ENCODE measurements at places on chromosomes 12 and 14. TPM values are rescaled to one million over a fixed set of nuclear protein-coding genes. Genes with fewer than 3 reads are reported as not detected.

ANO4 gene
- 0.56 TPM for total RNA-seq

SOAT2 gene
- total RNA-seq, result not detected

PTGDR gene
- total RNA-seq, result 0.74 TPM

RIMBP2 gene
- 1.6 TPM for total RNA-seq

TMPRSS12 gene
- total RNA-seq, result not detected

FAM181A gene
- total RNA-seq, result not detected

KLRC4 gene
- total RNA-seq, result not detected

OVCH1 gene
- total RNA-seq, result 0.79 TPM

TAS2R31 gene
- total RNA-seq, result 4.3 TPM

OASL gene
- total RNA-seq, result 0.88 TPM

Data from omental fat pad (tissue), 4 donors.